Activated naive CD4-positive, alpha-beta T cell treated with anti-CD3 and anti-CD28 coated beads, Interleukin-2, amount 10 ng/mL, durations not matched to agents 7 days and 5 days (primary cell): ENCODE measurements at places on chromosomes 13 and 19.

GRCh38 chr13:58893396-58893795, 1261.9 kb downstream of the PCDH17 start:
- no peak for DNase-seq

- DNase-seq, result no peak
Measured at GRCh38 chr19:48755084-48755641, at the start of gene FGF21. Gene FGF21 (plus strand): TSS chr19:48755524. CDS start chr19:48756237, 713 bp downstream.

DNA sequence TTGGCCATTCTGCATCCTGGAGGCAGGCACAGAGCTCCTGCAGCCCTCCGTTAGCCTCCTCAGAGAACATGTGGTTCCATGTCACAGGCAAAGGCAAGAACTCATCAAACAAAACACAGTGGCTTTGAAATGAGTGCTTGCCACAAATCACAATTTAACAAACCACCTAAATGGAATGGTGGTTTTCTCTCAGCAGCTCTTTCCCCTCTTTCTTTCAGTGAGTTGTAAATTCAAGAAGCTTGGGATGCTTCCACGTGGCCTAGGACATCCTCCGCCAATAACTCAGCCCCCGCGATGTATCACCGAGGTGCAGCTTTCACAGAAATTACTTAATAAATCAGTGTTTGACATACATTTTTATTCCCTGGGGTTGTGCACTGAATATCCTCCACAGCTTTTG, 65.4 kb upstream of the RFC3 start:
- no peak for DNase-seq

DNA sequence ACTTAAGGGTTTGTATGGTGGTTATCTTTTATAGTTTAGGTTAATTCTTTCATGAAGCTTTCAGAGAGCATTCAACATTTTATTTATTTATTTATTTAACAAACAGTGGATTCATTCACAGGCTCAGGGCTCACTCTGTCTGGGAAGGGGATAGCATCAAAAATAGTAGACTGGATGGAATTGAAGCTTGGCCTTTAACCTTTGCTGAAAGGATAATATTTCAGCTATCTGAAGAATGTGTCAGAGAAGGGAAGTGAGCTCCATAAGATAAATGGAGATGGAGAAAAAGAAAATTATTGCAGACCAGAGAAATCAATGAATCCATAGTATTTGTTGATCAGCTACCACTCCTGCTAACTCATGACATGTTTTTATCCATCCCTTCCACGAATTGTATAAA, 305.6 kb downstream of the COG6 start:
- DNase-seq, result no peak

DNA sequence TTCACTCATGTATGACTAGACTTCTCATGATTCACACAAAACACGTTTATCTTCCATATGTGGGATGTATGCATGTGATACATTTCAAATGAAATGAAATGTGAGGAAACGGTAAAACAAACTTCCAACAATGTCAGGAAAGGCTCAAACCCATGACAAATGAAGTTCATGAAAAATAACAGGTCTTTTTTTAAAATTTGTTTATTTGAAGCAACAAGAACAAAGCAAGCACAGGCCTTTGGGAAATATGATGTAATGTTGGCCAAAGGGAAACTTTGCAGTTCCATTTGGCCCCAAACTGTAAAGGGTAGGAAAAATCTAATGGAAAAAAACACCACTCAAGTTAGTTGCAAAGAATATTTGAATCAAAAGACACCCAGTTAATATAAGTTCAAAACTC, 463.8 kb upstream of the ARGLU1 start:
- no peak for DNase-seq

DNA sequence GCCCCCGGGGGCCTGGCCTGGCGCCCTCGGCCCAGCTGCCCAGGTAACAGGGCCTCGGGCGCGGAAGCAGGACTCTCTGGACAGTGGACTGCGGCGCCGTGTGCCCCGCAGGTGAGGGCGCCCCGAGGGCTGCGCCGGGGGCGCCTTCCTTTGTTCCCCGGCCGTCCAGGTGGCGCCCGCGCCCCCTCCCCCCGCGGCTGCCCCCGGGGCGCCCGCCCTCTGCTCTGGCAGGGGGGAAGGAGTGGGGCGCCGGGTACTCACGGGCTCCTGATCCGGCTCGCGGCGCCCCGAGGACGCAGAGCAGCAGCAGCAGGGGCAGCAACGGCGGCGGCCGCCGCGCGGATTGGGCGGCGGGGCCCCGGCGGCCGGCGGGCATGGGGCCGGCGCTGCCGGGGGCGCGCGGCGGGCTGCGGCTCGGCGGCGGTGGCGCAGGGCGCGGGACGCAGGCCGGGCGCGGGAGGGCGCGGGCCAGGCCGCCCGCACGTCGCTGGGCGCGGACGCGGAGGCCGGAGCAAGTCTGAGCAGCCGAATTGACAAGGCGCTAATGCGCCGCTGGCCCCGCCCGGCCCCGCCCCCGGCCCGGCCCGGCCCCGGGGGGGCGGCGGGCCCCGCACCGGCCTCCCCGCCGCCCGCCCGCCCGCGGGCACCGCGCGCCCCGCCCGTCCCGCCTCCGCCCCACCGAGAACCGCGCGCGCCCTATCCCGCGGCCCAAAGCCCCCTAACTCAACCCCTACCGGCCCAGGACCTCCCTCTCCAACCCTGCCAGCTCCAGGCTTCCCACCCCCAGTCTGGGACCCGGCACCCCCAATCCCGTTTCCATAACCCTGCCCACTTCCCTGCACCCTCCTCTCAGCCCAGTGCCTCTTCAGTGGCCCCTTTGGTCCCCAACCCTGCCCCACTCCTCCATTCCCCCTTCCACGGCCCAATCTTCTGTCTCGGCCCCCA, at the start of gene CRLF1:
Gene CRLF1, minus strand, starts transcription at position 519 of the 945 bp plus-strand sequence. Its CDS starts 143 bp downstream, at position 376.
- DNase-seq, result no peak

- peak; percentile 66 for DNase-seq
Measured at GRCh38 chr13:45847554-45848224, 3.9 kb downstream of the SIAH3 start.

DNA sequence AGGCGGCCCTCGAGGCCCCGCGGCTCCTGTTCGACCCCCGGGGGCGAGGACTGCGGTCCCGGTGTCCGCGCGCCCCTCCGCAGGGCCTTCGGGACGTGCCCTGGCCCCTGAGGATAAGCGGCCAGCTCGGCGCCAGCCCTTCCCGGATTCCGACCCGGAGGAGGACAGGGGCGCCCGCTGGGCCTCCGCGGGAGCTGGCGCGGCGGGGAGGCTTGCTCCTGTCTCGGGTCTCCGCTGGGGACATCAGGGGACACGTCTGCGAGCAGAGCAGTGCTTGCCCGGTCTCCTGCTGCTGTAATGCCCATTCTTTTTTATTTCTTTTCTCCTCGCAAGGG, 829 bp downstream of the B3GLCT start:
- DNase-seq, result peak; percentile 52

GRCh38 chr13:107203146-107203847, 635.4 kb upstream of the ARGLU1 start:
- DNase-seq, result no peak

- DNase-seq, result no peak
Measured at GRCh38 chr13:24214528-24214927, 54.0 kb downstream of the SPATA13 start.

DNA sequence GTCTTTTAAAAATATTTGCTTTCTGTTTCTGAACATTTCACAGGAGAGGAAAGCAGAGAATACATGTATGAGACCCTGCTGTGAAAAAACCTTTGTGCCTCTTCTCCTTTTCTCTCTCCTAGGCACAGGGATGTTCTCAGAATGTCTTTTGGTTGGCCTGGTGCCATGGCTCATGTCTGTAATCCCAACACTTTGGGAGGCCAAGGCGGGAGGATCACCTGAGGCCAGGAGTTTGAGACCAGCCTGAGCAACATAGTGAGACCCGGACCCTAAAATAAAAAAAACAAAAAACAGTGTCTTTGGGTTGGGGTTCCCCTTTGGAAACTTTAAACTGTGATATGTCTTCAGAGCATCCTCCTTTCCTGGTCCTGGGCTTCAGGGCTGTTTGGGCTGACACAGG, 1.5 kb downstream of the ZNF627 start:
- no peak for DNase-seq

DNA sequence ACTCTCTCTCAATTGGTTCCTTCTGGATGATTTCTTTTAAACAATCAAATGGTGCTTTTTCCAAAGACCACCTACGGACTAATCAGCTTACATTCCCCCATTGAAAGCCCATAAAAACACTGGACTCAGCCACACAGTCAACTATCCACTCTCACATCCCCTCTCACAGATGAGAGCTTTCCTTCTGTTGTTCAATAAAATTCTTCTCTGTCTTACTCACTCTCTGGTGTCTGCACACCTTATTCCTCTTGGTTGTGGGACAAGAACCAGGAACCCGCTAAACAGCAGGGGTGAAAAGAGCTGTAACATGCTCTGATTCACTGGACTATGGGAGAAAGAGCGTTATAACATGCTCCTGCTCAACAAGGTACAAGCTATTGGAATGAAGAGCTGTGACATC, 2896.2 kb downstream of the PCDH9 start:
- no peak for DNase-seq

- DNase-seq, result no peak
Measured at GRCh38 chr19:40596608-40597328, 4.4 kb upstream of the LTBP4 start.

DNA sequence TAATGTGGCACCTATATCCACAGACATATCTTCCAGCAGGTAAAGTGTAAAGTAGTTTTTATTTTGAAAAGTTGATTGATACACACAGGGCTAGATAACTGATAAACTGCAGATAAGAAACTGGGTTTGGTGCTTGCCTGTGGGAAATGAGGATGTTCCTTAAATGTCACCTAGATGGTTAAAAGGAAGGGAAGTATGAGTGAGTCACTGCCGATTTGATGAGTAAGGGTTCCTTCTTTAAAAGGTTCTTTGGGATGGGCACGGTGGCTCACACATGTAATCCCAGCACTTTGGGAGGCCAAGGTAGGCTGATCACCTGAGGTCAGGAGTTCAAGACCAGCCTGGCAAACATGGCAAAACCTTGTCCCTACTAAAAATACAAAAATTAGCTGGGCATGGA, 73.8 kb upstream of the FRY start:
- DNase-seq, result no peak

GRCh38 chr13:97352815-97353214, 81.2 kb upstream of the RAP2A start:
- DNase-seq, result no peak

GRCh38 chr13:79398127-79398526, 7.9 kb downstream of the RBM26 start:
- no peak for DNase-seq

- DNase-seq, result no peak
Measured at GRCh38 chr13:111239764-111240670, 80.4 kb upstream of the TEX29 start.

- DNase-seq, result no peak
Measured at GRCh38 chr13:29886446-29886845, 36.0 kb upstream of the UBL3 start.

- no peak for DNase-seq
Measured at GRCh38 chr13:90690458-90691080, 656.9 kb upstream of the MIR17HG start.

DNA sequence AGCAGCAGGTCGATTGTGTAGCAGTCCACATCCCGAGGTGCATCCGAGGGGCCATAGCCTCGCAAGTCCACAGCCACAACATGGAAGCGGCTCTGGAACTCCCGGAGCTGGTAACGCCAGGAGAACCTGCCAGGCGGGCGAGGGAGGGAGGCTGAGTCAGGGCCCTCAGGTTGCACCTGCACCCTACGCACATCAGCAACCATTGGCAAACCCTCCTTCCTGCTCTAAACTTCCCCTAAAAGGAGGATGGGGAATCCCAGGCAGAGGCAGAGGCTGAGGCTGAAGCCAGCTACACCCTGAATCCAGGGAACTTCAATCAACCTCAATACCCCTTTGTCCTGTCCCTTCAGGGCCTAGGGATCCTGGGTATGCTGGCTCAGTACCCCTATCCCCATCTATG, 977 bp downstream of the EPHX3 start:
- no peak for DNase-seq

DNA sequence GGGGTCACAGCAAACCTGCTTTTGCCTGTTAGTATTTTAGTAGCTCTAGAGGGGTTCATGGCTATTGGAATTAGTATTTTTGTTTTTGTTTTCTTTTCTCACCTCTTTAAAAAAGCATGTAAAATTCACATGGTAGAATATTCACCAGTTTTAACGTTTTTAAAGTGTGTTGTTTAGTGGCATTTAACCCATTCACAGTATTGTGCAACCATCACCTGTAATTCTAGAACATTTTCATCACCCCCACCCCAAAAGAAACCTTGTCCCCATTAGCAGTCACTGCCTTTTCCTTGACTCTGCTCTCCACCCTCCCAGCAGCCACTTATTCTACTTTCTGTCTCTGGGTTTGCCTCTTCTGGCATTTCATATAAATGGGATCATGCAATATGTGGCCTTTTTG, 39.8 kb downstream of the GATAD2A start:
- DNase-seq, result no peak

DNA sequence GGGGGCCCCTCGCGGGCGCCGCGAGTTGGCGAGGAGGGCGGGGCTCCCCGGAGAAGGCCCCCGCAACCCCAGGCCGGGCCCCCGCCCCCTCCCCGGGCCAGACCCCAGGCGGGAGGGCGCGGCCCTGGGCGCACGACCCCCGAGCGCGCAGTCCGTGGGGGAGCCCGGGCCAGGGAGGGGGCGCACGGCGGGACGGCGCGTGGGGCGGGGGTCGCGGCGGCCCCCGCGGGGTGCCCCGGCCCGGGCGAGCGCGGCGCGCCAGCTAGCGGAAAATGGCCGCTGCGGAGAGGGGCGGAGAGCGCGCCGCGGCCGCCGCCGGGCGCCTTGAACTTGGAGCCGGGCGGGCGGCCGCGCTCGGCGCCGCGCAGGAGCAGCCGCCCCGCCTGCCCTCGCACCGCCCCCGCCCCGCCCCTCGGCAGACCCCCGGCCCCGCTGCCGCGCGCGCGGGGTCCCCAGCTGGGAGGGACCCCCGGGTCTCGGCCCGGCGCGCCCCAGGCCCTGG, 6.4 kb upstream of the NFIC start:
- peak; percentile 41 for DNase-seq

GRCh38 chr13:75705395-75705794, 69.3 kb downstream of the LMO7 start:
- DNase-seq, result no peak

- no peak for DNase-seq
Measured at GRCh38 chr19:50629801-50630200, 9.9 kb downstream of the SYT3 start.

DNA sequence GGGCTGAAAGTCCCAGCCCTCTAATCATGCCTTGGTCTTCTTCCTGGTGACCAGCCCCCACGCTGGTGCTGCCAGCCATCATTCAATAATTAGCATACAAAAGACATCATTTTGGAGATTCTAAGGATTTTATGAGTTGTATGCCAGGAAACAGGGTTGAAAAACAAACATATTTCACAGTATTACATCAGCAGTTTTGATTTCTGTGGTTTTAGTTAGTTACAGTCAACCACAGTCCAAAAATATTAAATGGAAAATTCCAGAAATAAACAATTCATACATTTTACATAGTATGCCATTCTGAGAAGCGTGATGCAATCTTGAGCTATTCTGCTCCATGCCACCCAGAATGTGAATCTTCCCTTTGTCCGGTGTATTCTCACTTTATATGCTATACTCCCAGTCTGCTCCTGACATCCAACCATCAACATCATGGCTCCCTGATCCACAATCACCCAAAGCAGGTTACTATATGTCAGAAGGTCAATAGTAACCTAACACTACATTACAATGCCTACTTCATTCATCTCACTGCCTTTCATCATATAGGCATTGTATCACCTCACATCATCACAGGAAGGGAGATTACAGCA, 49.2 kb downstream of the STOML3 start:
- no peak for DNase-seq

GRCh38 chr19:54186351-54186750, 3.0 kb downstream of the MBOAT7 start:
- no peak for DNase-seq

GRCh38 chr19:7977021-7977722, 28.3 kb downstream of the ELAVL1 start:
- DNase-seq, result no peak

- DNase-seq, result no peak
Measured at GRCh38 chr19:7199613-7200533, 94.3 kb downstream of the INSR start.

GRCh38 chr19:2324220-2324948, 4.0 kb downstream of the LSM7 start:
- DNase-seq, result no peak
